ENCODE measurements at places on chromosomes 2 and 18. TPM values are rescaled to one million over a fixed set of nuclear protein-coding genes. Genes with fewer than 3 reads are reported as not detected.

The NYAP2 gene
- not detected for total RNA-seq

The DNAJC5G gene
- not detected for total RNA-seq

The CKAP2L gene
- total RNA-seq: 13.4 TPM

The MYCN gene
- total RNA-seq: not detected

The TMEM150A gene
- total RNA-seq: 13.9 TPM

The MARCO gene
- total RNA-seq: 0.08 TPM

The SLC16A14 gene
- total RNA-seq: 1.0 TPM

The C2orf42 gene
- 8.3 TPM for total RNA-seq

The CPS1 gene
- 9.2 TPM for total RNA-seq

The GBX2 gene
- total RNA-seq: 3.1 TPM

The CD8A gene
- total RNA-seq: 0.37 TPM

The SNORC gene
- 9.8 TPM for total RNA-seq

The NEURL3 gene
- total RNA-seq: 2.2 TPM

The MROH2A gene
- total RNA-seq: not detected

The POTEC gene
- not detected for total RNA-seq

The GDF7 gene
- total RNA-seq: 0.08 TPM

The HOXD12 gene
- not detected for total RNA-seq

The MBD5 gene
- 8.0 TPM for total RNA-seq

The TCF23 gene
- not detected for total RNA-seq

The TMEM198 gene
- total RNA-seq: 0.90 TPM

The PPP1R1C gene
- total RNA-seq: 2.2 TPM

The KYNU gene
- 361 TPM for total RNA-seq

The TWIST2 gene
- total RNA-seq: 15.4 TPM

The OTOF gene
- total RNA-seq: 0.09 TPM

The LAMA1 gene
- total RNA-seq: 0.07 TPM

The MBP gene
- 29.7 TPM for total RNA-seq

The LONRF2 gene
- 2.5 TPM for total RNA-seq

The IFIH1 gene
- total RNA-seq: 1.5 TPM

The ZNF521 gene
- not detected for total RNA-seq

The RAX gene
- not detected for total RNA-seq

The NABP1 gene
- total RNA-seq: 14.1 TPM

The AP1S3 gene
- 34.1 TPM for total RNA-seq

Measured in A549 treated with CORT108297 at 1 μM for 4 hours (cell line).